ENCODE measurements at places on chromosomes 6 and 20.

- no peak for DNase-seq
These were observed 6.0 kb downstream of the PCMT1 start for GRCh38 chr6:149755300-149756260.

GRCh38 chr6:4564801-4565271 is 211.4 kb upstream of the CDYL start:
- DNase-seq = no peak

DNA sequence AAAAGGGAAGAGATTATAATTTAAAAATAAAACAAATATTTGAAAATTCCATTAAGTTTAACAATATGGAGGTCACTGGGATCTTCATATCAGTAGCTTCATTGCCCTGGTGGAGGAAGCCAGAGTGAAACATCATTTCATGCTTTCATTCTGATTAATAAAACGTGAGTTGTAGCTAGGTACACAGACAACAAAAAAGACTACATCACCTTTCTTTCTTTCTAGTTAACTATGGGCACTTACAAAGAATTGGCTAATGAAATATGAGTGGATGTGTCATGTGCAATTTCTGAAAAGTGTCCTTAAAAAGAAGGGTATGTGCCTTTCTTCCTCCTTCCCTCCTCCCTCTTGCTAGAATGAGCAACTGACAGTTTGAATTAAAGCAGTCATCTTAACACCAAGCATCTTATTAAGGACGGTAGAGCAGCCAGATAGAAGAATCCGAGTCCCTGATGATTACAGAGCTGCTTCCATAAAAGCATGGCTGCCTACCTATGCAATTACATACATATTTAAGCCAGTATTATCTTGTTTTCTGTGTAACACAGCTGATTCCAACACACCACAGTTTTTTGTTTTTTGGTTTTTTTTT is 3.4 kb downstream of the SERAC1 start:
- DNase-seq = no peak

GRCh38 chr20:9583151-9583550 is 68.8 kb downstream of the LAMP5 start:
- DNase-seq = no peak

GRCh38 chr20:56385130-56385529 is 6.9 kb downstream of the AURKA start:
- no peak for DNase-seq

DNA sequence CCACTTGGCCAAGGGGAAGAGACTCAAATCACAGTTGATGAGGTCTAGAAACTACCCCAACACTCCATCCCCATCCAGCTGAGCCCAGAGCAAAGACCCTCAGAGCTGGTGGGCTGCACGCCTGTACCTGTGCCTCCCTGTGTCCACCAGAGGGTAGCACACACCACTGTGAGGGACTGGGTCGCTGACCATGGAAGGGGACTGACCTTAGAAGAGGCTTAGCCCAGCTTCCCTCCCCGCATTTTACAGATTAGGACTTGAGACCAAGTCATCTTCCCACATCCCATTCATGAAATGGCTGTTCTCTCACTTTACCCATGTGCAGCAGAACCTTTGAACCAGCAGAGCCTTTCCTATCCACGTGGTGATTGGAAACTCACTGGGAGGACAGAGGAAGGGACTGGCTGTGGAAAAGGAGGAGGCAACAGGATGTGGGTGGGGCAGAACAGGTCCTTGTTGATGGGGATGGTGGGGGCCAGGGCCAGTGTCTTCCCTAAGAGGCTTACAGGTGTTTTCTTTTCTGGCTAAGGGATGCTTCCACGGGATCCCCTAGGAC is 44.3 kb downstream of the CPXM1 start:
- no peak for DNase-seq

- no peak for DNase-seq
These were observed 10.1 kb downstream of the SLC17A4 start for GRCh38 chr6:25764611-25765010.

GRCh38 chr6:143260857-143261256 is 189.6 kb downstream of the ADAT2 start:
- DNase-seq = no peak

- DNase-seq = no peak
These were observed 22.0 kb downstream of the ACSS1 start for GRCh38 chr20:25035921-25036320.

DNA sequence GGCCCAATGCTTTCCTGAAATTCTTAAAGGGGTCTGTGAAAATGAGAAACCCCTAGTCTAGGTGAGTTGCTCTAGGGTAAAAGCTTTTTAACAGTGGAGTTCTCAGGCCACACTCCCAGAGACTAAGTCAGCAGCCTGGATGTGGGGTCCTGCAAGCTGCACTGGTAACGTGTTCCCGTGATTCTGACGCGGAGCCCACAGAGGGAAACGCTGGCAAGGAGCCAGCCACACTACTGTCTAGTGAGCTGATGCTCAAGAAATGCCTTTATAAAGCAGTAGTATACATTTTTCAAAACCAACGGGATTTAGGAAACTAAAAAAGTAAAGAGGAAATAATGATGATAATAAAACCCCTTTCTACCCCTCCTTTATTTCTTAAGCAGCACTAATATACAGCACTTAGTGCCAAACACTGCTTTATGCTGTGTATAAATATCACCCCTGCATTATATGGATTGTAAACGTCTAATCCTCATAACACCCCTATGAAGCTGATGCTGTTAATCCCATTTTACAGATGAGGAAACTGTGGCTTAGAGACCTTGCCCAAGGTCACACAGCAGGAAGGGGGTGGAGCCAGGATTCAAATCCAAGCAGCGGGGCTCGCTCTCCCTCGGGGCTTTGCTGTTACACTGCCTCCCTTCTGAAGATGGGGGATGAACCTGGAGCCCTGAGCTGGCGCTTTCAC is 25.0 kb downstream of the KCNK15 start:
- no peak for DNase-seq

DNA sequence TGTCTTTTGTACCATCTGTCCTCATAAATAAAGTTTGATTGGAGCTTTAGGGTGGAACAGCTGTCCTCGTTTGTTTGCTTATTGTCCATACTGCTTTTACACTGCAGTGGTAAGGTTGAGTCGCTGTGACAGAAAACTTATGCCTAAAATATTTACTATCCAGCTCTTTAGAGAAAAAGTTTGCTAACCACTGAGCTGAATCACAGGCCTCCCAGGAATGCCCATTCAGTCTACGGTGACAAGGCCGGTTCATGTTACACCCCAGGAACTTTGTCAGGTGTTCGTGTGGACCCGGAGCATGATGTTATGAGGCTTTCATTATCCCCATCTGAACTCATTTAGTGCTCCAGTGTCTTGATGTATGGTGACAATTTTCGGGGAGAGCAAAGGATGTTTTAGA is 401.1 kb downstream of the SAMD5 start:
- DNase-seq = no peak
